ENCODE measurements at places on chromosomes 13 and 19. TPM values are rescaled to one million over a fixed set of nuclear protein-coding genes. Genes with fewer than 3 reads are reported as not detected.
A peak's percentile ranks its signal among the peaks of the same experiment; 100 is the strongest.

GRCh38 chr13:77222000-77222690 is 104.7 kb downstream of the MYCBP2 start:
- H3K4me1 ChIP-seq = no peaks in the 10 kb centered on the region
- DNase-seq = no peak
- H3K27me3 ChIP-seq = no peaks in the 10 kb centered on the region
- peaks cover 4% of the 10 kb centered on the region for H3K36me3 ChIP-seq

DNA sequence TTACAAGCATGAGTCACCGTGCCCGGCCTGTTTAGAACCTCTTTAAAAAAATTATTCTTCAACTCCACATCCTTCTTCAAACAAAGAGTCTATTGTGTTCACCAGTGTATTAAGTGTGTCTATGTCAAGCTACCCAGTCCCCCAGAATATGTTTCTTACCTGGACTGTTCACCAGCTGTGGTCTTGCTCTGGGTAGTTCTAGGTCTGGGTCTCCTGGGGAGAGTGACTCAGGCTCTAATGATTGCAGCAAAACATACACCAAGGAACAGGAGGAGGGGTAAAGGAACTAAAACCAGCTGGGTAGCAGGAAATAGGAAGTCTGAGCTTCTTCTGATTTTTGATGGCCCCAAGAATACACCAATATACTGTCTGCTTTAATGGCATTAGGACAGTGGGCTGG is at the start of gene FPR1:
FPR1 (minus strand) TSS at position 224 of the 400 bp plus-strand sequence. CDS start 4,884 bp downstream, outside the sequence.
- H3K4me1 ChIP-seq = peaks cover 19% of the 10 kb centered on the region
- no peak for DNase-seq
- H3K4me3 ChIP-seq = peak within 1 kb of the TSS; percentile 29
- H3K27ac ChIP-seq = peak within 1 kb of the TSS; percentile 10
- H3K36me3 ChIP-seq = no peaks in the 10 kb centered on the region
- peaks cover 21% of the 10 kb centered on the region for H3K27me3 ChIP-seq

GRCh38 chr13:83386609-83387008 is 495.7 kb downstream of the SLITRK1 start:
- no peak overlapping the region for H3K27ac ChIP-seq
- no peaks in the 10 kb centered on the region for H3K4me1 ChIP-seq
- no peaks in the 10 kb centered on the region for H3K36me3 ChIP-seq
- DNase-seq = no peak
- no peaks in the 10 kb centered on the region for H3K27me3 ChIP-seq
- H3K4me3 ChIP-seq = no peak overlapping the region

DNA sequence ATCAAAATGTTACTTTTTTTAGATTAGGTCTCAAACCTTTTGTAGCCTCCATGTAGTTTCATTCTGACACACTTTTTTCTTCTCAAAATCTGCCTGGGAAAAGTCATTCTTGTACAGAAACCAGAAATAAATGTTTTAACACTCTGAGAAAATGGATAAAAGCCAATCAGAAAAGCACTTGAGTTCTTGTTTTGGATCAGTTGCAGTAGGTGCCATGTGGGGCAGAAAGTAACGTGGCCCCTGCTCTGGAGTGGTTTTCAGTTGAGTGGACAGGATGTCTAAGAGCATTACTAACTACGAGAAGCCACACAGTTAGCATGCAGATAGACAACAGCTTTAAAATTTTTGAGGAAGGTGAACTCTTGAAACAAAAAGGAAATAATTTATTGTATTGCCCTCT is 19.1 kb downstream of the GPR183 start:
- no peak overlapping the region for H3K4me3 ChIP-seq
- H3K36me3 ChIP-seq = no peaks in the 10 kb centered on the region
- no peak overlapping the region for H3K27ac ChIP-seq
- H3K27me3 ChIP-seq = no peaks in the 10 kb centered on the region
- no peak for DNase-seq

- peaks cover 10% of the 10 kb centered on the region for H3K4me1 ChIP-seq
- H3K27ac ChIP-seq = peak within 1 kb of the TSS; percentile 82
- peaks cover 3% of the 10 kb centered on the region for H3K27me3 ChIP-seq
- peaks cover 37% of the 10 kb centered on the region for H3K36me3 ChIP-seq
- H3K4me3 ChIP-seq = peak within 1 kb of the TSS; percentile 96
- peak; percentile 97 for DNase-seq
Measured at GRCh38 chr19:43950834-43951645, at the start of gene ZNF221. Gene ZNF221 (plus strand): TSS chr19:43951228. CDS start chr19:43962727, 11,499 bp downstream.

- H3K27me3 ChIP-seq = no peaks in the 10 kb centered on the region
- H3K36me3 ChIP-seq = no peaks in the 10 kb centered on the region
- H3K27ac ChIP-seq = no peak overlapping the region
- H3K4me1 ChIP-seq = peaks cover 25% of the 10 kb centered on the region
- DNase-seq = peak; percentile 7
Measured at GRCh38 chr13:64884976-64885375, 2345.2 kb downstream of the PCDH9 start.

DNA sequence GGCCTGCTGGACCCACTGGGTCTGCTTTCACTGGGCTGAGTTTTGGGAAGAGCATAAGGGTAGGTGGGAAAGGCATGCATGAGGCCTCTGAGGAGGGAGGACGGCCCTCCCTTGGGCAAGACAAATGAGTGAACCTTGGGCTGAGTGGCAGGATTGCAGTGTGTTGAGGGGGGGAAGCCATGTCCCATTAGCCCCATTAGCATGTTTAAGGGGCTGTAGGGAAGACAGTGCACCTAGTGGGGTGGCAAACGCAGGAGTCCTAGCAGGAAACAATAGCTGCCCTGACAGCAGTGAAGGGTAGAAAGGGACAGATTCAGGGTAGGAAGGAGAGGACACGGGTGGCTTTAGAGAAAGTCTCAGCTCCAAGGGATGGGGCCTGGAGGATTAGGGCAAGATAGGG is 3.1 kb upstream of the ZBTB45 start:
- no peak for DNase-seq
- H3K36me3 ChIP-seq = no peaks in the 10 kb centered on the region
- no peak overlapping the region for H3K4me3 ChIP-seq

DNA sequence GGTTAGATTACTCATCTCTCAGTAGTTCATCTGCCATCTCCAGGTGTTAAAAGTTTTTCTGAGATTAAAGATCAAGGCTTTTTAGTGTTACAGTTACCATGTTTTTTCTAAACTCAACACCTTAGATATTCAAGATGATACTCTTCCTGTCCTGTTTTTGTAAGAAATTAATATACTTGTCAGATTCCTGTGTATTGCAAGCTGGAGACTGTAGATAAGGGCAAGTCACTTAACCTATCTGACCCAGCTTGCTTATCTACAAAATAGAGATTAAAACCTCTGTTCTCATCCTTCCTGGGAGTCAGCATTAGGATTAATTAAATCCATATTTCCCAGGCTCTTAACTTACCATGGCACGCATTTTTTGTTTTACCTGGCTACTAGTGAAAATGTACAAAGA is 25.2 kb downstream of the SUGT1 start:
- no peak overlapping the region for H3K4me3 ChIP-seq
- peaks cover 19% of the 10 kb centered on the region for H3K4me1 ChIP-seq
- H3K27ac ChIP-seq = no peak overlapping the region

DNA sequence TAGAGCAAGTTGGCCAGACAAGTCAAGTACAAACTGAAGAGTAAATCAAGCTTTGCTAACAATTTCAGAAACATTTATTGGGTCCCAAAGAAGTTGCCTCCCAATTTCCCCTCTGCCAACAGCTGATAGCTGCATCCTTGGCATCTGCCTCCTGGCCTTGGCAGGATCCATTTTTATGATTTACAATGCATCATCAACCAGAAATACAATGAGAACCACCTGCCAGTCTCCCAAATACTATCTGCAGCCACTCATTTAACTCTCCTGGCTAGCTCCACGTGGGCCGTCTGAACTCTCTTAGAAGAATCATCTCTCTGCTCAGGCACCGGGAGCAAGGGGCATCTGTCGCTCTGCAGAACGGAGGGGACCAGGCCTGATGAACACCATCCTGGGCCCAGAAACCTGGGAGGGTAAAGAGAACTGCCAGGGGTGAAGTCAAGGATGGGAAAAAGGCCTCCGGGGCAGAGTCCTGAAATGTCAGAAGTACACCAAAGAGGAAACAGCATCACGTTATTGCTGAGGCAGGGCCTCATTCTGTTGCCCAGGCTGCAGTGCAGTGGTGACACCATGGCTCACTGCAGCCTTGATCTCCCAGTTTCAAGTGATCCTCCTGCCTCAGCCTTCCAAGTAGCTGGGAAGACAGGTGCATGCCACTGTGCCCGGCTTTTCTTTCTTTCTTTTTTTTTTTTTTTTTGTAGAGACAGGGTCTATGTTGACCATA is 2.6 kb downstream of the LONP1 start:
- DNase-seq = no peak
- peaks cover 12% of the 10 kb centered on the region for H3K36me3 ChIP-seq
- H3K27ac ChIP-seq = peak overlapping the region; percentile 99
- peaks cover 4% of the 10 kb centered on the region for H3K27me3 ChIP-seq
- H3K4me3 ChIP-seq = peak overlapping the region; percentile 97

DNA sequence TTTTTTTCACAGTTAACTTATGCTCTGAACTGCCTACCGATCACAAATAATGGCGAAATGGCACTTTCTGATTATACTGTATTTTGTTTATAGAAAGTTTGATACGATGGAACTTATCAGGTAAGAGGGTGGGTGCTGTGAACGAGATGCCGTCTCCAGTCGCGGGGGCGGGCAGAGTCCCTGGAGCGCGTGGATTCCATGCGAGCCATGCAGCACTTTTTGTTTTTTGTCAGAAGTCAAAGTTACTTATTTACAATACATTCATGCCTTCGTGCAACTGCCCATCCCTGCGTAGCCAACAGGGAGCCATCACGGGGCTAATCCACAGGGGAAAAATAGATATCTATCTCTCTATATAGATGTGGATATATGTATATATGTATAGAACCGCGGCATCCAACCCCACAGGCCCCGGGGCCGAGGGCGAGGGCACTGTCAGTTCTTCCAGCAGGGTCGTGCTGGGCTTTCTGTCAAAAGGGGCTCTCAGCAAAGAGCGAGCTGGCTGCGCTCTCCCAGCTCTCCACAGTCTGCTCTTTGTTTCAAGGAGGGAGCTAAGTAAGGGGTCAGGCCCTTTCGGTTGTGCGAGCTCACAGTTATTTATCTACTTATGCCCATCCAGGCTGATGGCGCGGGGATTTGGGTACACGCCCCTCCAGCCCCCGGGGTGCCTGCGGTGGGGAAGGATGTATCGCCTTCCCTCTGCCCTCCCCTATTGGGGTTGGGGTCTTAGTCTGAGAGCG is 3.4 kb downstream of the SLITRK1 start:
- DNase-seq = no peak
- H3K27me3 ChIP-seq = peaks cover 7% of the 10 kb centered on the region
- peaks cover 27% of the 10 kb centered on the region for H3K36me3 ChIP-seq
- H3K4me3 ChIP-seq = peak overlapping the region; percentile 90

DNA sequence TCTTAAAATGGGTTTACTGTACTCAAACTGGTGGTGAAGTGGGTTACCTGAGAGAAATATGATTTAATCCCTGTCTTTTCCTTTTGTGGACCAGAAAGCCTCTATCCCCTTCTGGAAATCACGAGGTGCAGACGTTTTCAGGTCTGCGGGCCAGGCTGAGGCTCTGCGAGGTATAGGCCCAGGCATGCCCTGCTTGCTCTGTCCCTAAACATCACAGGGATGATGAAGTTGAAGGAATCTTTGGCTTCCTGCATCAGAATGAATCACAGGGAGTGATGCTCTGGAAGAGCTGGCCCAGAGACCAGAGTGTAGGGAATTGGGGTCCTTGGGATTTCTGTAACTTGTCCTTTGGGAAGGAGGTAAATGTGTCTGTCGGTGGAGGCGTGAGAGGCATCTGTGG is 18.4 kb upstream of the CHST8 start:
- peaks cover 2% of the 10 kb centered on the region for H3K27me3 ChIP-seq
- no peak overlapping the region for H3K27ac ChIP-seq
- H3K4me1 ChIP-seq = no peaks in the 10 kb centered on the region
- DNase-seq = no peak
- H3K4me3 ChIP-seq = no peak overlapping the region
- H3K36me3 ChIP-seq = no peaks in the 10 kb centered on the region

- H3K4me3 ChIP-seq = no peak overlapping the region
- no peak overlapping the region for H3K27ac ChIP-seq
- peaks cover 5% of the 10 kb centered on the region for H3K36me3 ChIP-seq
Measured at GRCh38 chr19:55870736-55871135, 34.4 kb downstream of the NLRP4 start.

- no peak for DNase-seq
- no peak overlapping the region for H3K27ac ChIP-seq
- peaks cover 1% of the 10 kb centered on the region for H3K27me3 ChIP-seq
- no peak overlapping the region for H3K4me3 ChIP-seq
Measured at GRCh38 chr13:77580748-77581147, 45.2 kb downstream of the SCEL start.

DNA sequence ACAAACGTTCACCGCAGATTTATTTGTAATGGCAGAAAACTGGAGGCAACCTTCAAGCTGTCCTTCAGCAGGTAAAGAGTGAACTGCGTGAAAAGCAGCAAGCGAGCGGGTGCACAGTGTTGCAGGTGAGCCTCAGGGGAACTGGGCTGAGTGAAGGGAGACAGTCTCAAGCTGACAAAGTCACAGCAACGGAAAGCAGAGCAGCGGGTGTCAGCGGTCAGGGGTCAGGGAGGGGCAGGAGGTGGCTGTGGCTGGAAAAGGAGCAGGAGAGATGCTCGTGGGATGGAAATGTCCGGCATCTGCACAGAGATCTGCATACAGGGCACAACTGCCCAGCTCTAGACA is 8.5 kb upstream of the RASA3 start:
- H3K36me3 ChIP-seq = peaks cover 4% of the 10 kb centered on the region
- peaks cover 7% of the 10 kb centered on the region for H3K27me3 ChIP-seq
- DNase-seq = no peak
- H3K4me3 ChIP-seq = no peak overlapping the region
- no peaks in the 10 kb centered on the region for H3K4me1 ChIP-seq

DNA sequence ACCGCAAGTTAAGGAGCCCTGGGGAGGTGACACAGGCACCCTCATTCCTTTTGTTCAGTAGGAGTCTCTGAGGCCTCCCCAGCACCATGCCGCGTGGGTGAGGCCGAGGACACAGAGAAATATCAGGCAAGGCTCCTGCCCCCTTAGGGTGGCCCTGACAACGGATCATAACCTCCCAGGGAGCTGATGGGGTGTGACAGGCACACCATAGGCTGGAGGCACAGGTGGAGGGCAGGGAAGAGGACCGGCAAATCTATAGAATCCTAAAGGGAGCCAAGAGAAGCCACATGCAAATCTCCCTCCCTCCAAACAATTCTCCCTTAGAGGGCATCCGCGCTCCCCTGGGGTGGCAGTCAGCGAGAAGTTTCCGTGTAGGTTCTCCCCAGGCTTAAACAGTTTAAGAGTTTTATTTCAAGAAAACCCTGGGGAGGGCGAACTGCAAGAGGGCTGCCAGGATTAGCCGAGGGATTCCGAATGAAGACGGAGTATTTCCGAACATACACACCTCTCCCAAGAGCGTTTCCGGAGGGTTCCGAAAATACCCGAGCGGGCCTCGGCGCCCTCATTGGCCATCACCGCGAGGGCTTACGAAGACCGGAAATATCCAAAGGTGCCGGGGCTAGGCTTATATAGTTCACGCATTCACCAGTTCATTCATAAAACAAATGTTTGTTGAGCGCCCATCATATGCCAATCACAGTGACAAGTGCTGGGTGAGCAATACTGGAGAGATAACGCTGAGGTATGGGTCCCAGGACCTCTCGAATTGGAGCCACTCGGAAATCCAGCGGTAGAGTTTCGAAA is 610 bp upstream of the RPL28 start:
- H3K36me3 ChIP-seq = peaks cover 35% of the 10 kb centered on the region
- DNase-seq = peak; percentile 93
- peaks cover 32% of the 10 kb centered on the region for H3K4me1 ChIP-seq

The ZNF415 gene
- total RNA-seq = 3.3 TPM

The ZNF808 gene
- total RNA-seq = 16.5 TPM

The RASGRP4 gene
- not detected for total RNA-seq

The SPIB gene
- total RNA-seq = not detected

The ZNF221 gene
- total RNA-seq = 4.7 TPM

The NLRP5 gene
- total RNA-seq = not detected

The TJP3 gene
- not detected for total RNA-seq

The GPR42 gene
- not detected for total RNA-seq

The CD177 gene
- 0.82 TPM for total RNA-seq

The FXYD3 gene
- not detected for total RNA-seq
